Aorta (tissue), 5 donors: ENCODE measurements at places on chromosomes 13 and 19. TPM values are rescaled to one million over a fixed set of nuclear protein-coding genes. Genes with fewer than 3 reads are reported as not detected.
A peak's percentile ranks its signal among the peaks of the same experiment; 100 is the strongest.

SLC15A1 gene
- polyA plus RNA-seq, result 0.13 TPM

ALG5 gene
- polyA plus RNA-seq, result 67.4 TPM

- H3K4me1 ChIP-seq, result no peaks in the 10 kb centered on the region
- no peak overlapping the region for H3K27ac ChIP-seq
- DNase-seq, result no peak
- no peak overlapping the region for H3K4me3 ChIP-seq
- H3K36me3 ChIP-seq, result no peaks in the 10 kb centered on the region
Observed at GRCh38 chr13:51793570-51794271, 10.2 kb downstream of the DHRS12 start.

- H3K4me3 ChIP-seq, result no peak overlapping the region
- H3K36me3 ChIP-seq, result no peaks in the 10 kb centered on the region
- no peak for DNase-seq
- H3K27me3 ChIP-seq, result no peaks in the 10 kb centered on the region
- H3K4me1 ChIP-seq, result peaks cover 2% of the 10 kb centered on the region
Observed at GRCh38 chr13:110873639-110874507, 41.0 kb downstream of the ANKRD10 start.

- no peaks in the 10 kb centered on the region for H3K4me1 ChIP-seq
- H3K27me3 ChIP-seq, result no peaks in the 10 kb centered on the region
- DNase-seq, result no peak
Observed at GRCh38 chr19:36876993-36877938, 26.6 kb downstream of the ZNF345 start.

GRCh38 chr13:84136582-84136981 lies 254.3 kb upstream of the SLITRK1 start:
- no peak overlapping the region for H3K4me3 ChIP-seq
- H3K27me3 ChIP-seq, result no peaks in the 10 kb centered on the region
- no peak overlapping the region for H3K27ac ChIP-seq
- no peaks in the 10 kb centered on the region for H3K4me1 ChIP-seq

- no peaks in the 10 kb centered on the region for H3K36me3 ChIP-seq
- H3K27me3 ChIP-seq, result no peaks in the 10 kb centered on the region
- DNase-seq, result peak; percentile 34
- H3K4me3 ChIP-seq, result no peak overlapping the region
Observed at GRCh38 chr19:2444251-2445002, 12.3 kb downstream of the LMNB2 start.

DNA sequence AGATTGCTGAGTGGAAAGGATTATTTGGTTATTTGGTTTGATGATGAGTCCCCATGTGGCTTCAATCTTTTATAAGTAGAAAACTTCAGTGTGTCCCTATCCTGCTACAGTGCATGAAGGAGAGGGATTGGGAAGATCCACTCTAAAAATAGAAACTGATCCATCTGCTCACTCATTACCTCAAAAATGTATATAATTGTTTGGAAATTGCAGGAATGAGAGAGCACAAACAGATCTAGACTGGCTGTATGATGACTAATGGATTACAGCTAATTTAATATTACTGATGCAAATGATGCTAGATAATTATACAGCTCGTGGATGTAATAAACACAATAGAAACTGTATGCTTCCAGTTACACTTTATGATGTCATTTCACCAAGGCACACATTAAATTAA lies 625.3 kb upstream of the PRR20A start:
- H3K4me1 ChIP-seq, result no peaks in the 10 kb centered on the region
- no peaks in the 10 kb centered on the region for H3K27me3 ChIP-seq
- H3K27ac ChIP-seq, result no peak overlapping the region
- H3K36me3 ChIP-seq, result no peaks in the 10 kb centered on the region

ZNF221 gene
- 3.8 TPM for polyA plus RNA-seq

DNA sequence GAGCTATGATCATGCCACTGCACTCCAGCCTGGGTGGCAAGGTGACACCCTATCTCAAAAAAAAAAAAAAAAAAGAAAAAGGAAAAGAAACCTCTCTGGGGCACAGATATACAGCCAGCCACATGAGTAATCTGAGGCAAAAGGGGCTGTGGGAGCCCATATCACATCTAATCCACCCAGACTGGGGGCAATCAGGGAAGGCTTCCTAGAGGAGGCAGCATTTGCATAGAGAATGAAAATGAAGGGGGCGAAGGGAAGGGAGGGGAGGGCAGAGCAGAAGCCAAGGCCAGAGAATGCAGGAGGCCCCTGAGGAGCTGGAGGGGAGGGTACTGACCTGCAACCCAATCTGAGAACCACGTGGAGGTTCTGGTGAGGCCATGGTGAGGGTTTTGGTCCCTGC lies 13.2 kb downstream of the STXBP2 start:
- no peak for DNase-seq
- H3K27me3 ChIP-seq, result no peaks in the 10 kb centered on the region
- no peaks in the 10 kb centered on the region for H3K36me3 ChIP-seq
- H3K27ac ChIP-seq, result no peak overlapping the region
- H3K4me3 ChIP-seq, result no peak overlapping the region

DNA sequence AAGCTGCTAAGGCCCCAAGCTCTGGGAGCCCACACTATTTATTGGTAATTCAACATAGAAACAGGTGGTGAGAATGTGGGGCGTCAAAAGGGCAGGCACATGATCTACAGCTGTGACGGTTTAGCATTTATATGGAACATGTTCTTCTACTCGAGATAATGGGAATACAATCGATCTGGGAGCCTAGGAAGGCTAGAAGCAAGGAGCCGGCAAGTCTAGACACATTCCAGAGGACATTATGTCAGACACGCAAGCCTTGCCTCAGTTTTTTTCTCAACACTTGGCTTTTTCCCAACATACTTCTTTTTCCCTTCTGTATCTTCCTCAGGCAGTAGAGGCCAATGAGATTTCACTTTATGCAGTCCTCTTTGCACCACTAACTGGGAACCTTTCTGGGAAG lies 315.7 kb upstream of the SLITRK5 start:
- H3K27ac ChIP-seq, result no peak overlapping the region
- H3K27me3 ChIP-seq, result no peaks in the 10 kb centered on the region
- H3K36me3 ChIP-seq, result no peaks in the 10 kb centered on the region
- no peak overlapping the region for H3K4me3 ChIP-seq

DNA sequence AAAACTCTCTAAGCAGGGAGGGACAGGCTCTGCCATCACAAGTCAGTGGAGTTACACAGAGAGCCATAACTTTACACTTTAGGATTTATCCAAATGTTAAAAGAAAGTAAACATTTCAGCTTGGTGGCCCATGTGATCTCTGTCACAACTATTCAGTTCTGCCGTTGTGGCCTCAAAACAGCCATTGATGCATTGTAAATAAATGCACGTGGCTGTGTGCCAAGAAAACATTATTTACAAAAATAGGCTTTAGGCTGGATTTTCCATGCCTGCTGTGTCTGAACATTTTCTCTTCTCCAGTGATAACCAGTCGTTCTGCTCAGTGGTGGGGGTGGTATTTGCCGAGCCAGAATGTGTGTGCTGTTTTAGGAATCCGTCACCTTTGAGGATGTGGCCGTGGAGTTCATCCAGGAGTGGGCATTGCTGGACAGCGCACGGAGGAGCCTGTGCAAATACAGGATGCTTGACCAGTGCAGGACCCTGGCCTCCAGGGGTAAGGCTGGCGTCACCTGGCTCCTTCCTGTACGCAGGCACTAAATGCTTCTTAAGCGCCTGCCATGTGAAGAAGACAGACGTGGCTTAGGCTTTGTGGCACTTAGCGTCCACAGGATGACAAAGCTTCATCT lies 4.9 kb downstream of the ZNF333 start:
- H3K36me3 ChIP-seq, result peaks cover 14% of the 10 kb centered on the region
- DNase-seq, result no peak

GRCh38 chr19:5838353-5839064 lies 993 bp downstream of the FUT6 start:
- no peak for DNase-seq
- H3K4me3 ChIP-seq, result no peak overlapping the region
- no peaks in the 10 kb centered on the region for H3K36me3 ChIP-seq
- no peak overlapping the region for H3K27ac ChIP-seq
- H3K27me3 ChIP-seq, result no peaks in the 10 kb centered on the region

DNA sequence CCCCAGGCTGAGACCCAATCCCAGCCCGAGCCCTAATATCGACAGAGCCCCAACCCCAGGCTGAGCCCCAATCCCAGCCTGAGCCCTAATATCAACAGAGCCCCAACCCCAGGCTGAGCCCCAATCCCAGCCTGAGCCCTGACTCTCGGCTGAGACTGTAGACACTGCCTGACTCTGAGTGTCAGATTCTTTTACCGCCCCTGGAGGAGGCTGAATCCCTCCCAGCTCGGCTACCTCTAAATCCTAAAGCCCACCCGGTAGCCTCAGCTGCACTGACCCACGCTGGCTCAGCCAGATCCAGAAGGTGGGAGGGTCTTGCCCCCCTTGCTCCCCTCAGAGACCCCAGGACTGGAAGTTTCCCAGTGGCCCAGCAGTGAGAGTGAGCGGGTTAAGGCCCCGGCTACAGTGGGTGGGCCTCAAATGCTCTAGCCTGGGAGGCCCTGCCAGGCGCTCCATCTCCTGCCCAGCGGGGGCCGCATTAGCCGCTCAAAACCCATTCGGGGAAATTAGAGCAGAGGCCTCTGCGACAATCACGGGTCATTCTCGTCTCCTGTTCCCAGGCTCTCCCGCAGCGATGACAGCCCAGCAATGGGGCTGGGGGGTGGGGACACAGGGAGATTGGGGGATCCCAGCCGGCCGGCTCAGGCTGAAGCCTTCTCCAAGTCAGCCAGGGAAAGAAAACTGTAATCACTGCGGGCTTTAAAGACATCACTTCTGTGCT lies 43.8 kb downstream of the ZNRF4 start:
- H3K36me3 ChIP-seq, result no peaks in the 10 kb centered on the region
- H3K27ac ChIP-seq, result no peak overlapping the region
- no peaks in the 10 kb centered on the region for H3K4me1 ChIP-seq
- no peak for DNase-seq

DNA sequence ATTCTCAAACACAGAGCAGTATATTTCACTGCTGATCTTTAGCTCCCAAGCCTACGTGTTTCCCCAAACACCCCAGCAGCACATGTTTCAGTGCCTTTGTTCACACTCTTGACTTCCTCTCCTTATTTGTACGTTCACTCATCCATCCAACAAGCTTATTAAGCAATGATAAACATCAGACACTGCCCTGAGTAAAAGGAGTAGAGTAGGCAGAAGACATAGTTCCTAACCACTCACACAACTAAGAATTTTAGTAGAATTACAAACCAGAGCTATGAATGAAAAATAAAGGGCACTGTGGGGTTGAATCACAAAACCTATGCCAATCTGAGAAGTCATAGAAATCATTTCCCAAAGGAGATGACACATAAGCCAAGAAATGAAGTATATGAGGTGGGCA lies 213.5 kb downstream of the DIAPH3 start:
- H3K36me3 ChIP-seq, result no peaks in the 10 kb centered on the region
- no peak overlapping the region for H3K27ac ChIP-seq
- DNase-seq, result no peak
- no peaks in the 10 kb centered on the region for H3K4me1 ChIP-seq
- no peak overlapping the region for H3K4me3 ChIP-seq

DNA sequence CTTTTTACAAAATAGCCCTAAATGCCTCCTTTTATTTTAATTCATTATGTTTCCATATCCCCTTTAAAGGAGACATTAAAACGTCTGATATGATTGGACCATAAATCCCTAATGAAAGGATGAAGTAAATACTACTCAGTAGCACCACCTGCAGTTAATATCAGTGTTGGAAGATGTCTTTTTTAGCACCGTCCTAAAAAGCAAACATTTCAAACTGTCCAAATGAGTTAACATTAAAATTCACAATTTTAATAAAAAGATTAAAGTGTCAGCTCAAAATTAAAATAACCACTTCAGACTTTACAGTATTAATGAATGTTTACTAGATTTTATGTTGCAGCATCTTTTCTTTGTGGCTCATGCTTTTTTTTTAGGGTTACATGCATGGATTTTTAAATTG lies 12.3 kb downstream of the ZNF507 start:
- H3K27me3 ChIP-seq, result no peaks in the 10 kb centered on the region
- H3K36me3 ChIP-seq, result peaks cover 15% of the 10 kb centered on the region
- H3K27ac ChIP-seq, result no peak overlapping the region
- DNase-seq, result no peak

DNA sequence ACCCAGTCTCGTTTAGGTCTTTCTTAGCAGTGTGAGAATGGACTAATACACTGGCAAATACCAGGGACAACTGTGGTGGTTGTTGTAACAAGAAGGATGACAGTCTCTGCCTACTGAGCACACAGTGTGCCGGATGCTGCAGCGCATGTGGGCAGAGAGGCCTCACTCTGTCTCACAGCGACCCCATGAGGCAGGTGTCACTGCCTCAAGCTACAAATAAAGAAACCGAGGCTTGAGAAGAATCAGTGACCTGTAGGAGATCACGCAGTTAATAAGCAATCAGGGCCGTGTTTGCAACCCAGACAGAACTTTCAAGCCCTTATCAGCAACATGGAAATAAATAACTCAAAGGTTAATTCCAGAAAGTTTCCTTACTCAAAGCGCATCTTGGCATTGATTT lies 40.5 kb upstream of the GAS6 start:
- peak overlapping the region; percentile 97 for H3K27ac ChIP-seq
- no peak for DNase-seq
- no peak overlapping the region for H3K4me3 ChIP-seq
- peaks cover 7% of the 10 kb centered on the region for H3K4me1 ChIP-seq
- H3K27me3 ChIP-seq, result no peaks in the 10 kb centered on the region
- H3K36me3 ChIP-seq, result no peaks in the 10 kb centered on the region

LILRB1 gene
- 6.3 TPM for polyA plus RNA-seq

GRCh38 chr13:79448413-79448812 lies 32.5 kb upstream of the NDFIP2 start:
- H3K4me1 ChIP-seq, result no peaks in the 10 kb centered on the region
- no peak for DNase-seq
- no peaks in the 10 kb centered on the region for H3K27me3 ChIP-seq

DNA sequence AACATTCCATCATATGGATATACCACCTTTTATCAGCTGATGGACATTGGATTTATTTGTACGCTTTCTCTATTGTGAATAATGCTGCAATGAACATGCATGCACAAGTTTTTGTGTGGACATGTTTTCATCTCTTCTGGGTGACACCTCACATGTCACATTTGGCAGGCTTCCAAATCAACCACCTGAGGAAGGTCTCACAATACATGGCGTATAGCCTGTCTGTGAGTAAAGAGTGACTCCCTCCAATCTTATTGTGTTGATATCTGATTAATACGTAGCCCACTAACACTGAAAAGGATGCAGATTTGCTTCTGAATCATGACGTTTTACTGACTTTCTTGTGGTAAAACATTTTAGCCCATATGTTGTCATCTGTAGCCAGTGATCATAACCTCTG lies 61.1 kb downstream of the SLC15A1 start:
- H3K4me1 ChIP-seq, result no peaks in the 10 kb centered on the region
- H3K27ac ChIP-seq, result no peak overlapping the region

- peak overlapping the region; percentile 59 for H3K27ac ChIP-seq
- DNase-seq, result peak; percentile 84
- no peak overlapping the region for H3K4me3 ChIP-seq
- peaks cover 6% of the 10 kb centered on the region for H3K4me1 ChIP-seq
Observed at GRCh38 chr13:33110713-33111413, 94.6 kb downstream of the KL start.

DNA sequence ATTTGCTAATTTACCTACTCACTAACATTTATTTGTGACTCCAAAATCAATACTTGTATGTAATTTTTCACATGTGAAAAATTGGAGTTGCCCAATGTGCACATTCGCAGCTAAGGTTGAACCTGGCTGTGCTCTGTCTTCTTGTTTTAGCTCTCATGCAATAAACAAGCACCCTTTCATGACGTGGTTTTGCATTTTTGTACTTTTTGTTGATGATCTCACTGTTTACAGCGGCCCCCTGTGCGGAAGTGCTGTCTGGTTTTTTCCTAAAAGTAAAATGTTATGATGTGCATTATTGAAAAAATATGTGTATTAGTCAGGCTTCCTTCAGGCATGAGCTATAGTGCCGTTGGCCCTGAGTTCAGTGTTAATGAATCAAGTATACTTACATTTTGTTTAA lies 18.1 kb downstream of the DGKH start:
- H3K27me3 ChIP-seq, result no peaks in the 10 kb centered on the region
- H3K27ac ChIP-seq, result no peak overlapping the region
- DNase-seq, result no peak
- no peak overlapping the region for H3K4me3 ChIP-seq
- H3K4me1 ChIP-seq, result no peaks in the 10 kb centered on the region
